ENCODE measurements at places on chromosomes 4 and X.
A peak's percentile ranks its signal among the peaks of the same experiment; 100 is the strongest.

- no peak for DNase-seq
These were observed 188.7 kb upstream of the PSAPL1 start for GRCh38 chr4:7623468-7623867.

- no peak for DNase-seq
These were observed 71.4 kb downstream of the CCKAR start for GRCh38 chr4:26418850-26419249.

- peak; percentile 97 for DNase-seq
These were observed 131.7 kb upstream of the PCDH18 start for GRCh38 chr4:137664046-137664387.

DNA sequence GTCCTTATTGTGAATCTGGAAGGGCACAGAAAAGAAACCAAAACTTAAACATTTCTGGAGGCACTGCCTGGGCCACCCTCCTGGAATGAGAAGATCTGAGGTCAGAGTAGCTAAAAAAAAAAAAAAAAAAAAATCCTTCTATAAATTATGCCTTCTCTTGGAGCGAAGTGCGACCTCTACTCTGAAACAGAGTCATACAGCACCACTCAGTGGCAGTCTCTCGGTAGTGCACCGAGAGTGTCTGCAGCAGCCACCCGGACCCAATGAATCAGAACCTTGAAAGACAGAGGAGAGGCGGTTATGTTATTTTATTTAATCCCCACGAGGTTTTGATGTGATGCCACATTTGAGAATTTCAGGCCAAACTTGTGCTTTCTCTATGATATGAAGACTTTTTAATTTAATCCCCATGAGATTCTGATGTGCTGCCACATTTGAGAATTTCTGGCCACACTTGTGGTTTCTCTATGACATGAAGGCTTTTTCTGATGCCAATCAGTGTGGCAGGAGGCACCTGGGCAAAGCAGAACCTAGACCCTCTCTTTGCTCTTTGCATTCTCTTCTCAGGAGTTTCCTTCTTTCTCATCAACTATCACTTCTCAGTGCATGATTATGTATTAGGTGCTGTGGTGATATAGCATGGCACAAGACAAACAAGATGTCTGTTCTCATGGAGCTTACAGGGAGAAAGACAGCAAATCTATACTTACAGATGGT, 5.6 kb upstream of the CT47C1 start:
- DNase-seq, result peak; percentile 41

DNA sequence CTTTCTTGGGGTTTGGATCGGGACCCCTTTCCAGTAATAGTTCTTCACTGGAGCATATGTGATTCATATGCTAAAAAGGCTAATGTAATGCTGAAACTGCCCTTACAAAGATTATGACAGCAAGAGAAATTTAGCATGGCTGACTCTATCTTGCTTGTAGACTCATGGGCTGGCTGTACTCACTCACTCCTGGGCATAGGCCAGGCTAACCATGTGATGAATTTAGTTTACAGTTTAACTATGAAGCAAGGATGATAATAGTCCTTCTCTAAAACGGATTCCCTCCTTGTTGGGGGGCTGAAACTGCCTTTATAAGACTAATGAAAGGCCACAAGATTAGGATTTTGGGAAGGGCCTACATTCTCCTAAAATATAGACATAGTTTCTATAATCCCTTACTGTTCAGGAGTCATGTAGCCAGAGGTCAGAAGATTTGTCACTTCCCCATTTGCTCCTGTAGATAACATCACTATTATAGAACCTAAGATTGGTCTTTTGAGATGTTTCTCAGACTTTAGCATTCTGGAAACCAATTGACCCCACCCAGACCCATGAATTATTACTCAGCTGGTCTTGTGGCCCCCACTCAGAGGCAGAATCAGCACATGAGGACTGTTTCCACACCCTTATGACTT, 20.8 kb upstream of the CEP135 start:
- peak; percentile 5 for DNase-seq

GRCh38 chr4:26377328-26378311, 56.8 kb downstream of the RBPJ start:
- no peak for DNase-seq

DNA sequence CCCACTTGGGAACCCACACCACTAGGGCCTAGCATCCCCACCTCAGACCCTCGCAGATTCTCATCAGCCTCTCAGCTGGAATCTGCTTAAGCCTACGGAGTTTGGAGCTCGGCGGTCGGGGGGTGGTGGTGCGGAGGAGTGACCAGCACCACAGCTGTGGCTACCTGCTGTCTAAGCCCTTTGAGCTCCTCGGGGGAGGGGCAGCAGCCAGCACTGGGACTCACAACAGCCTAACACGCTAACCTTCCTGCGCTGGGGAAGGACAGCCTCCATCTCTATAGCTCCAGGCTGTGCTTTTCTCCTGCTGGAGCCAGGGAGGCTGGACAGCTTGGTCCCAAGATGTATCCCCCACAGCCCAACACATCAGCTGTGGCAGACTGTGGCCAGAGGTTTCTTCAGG, 281.5 kb downstream of the USP46 start:
- DNase-seq, result peak; percentile 1

DNA sequence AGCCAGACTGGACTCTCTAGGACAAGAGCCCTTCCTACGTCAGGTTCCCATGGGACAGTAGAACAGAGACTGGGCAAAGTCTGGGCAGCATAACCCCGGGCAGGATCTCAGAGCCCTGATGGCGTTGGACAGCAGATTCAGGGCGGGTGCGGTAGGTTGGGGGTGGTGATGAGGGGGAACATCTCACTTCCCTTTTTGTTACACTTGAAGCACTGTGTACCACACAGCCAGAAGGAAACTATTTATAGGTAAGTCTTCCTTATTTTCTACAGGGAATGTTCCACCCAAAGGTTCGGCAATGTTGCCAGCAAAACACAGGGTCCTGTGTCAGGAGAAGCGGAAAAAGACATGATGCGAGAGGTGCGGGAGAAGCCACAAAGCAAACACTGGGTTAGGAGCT, 54.3 kb downstream of the TSC22D3 start:
- no peak for DNase-seq

GRCh38 chrX:140508958-140509357, 4.1 kb upstream of the SOX3 start:
- no peak for DNase-seq

GRCh38 chr4:126738926-126739325, 893.8 kb upstream of the INTU start:
- DNase-seq, result no peak

DNA sequence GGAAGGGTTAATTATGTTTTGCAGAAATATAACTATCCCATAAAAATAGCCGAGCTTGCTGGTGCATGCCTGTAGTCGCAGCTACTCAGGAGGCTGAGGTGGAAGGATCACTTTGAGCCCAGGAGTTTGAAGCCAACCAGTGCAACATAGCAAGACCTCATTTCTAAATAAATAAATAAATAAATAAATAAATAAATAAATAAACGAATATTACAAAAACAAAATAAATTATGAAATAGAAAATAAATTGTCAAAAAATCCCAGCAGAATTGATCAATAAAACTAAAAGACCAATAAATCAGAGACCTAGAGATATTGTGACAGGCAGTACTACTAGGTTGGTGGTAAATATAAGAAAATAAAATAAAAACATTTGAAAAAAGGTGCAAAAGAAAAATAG, 6.7 kb upstream of the ARL13A start:
- DNase-seq, result no peak
